ENCODE measurements at places on chromosomes 3 and 15. TPM values are rescaled to one million over a fixed set of nuclear protein-coding genes. Genes with fewer than 3 reads are reported as not detected.

PARP3 gene
- total RNA-seq = 7.7 TPM

ZNF621 gene
- total RNA-seq = 10.9 TPM

CLDN11 gene
- 7.5 TPM for total RNA-seq

WDR93 gene
- total RNA-seq = not detected

CSTA gene
- 324 TPM for total RNA-seq

PPP1R14D gene
- not detected for total RNA-seq

STAB1 gene
- 0.24 TPM for total RNA-seq

LDHAL6B gene
- total RNA-seq = not detected

SLC28A2 gene
- not detected for total RNA-seq

ADAMTS17 gene
- total RNA-seq = 1.7 TPM

PLSCR5 gene
- total RNA-seq = not detected

RYR3 gene
- 0.21 TPM for total RNA-seq

FSD2 gene
- total RNA-seq = not detected

TMCO5A gene
- not detected for total RNA-seq

TTLL13 gene
- total RNA-seq = not detected

MUC20 gene
- 1.7 TPM for total RNA-seq

SH3GL3 gene
- total RNA-seq = 2.1 TPM

ACSBG1 gene
- not detected for total RNA-seq

ANKUB1 gene
- total RNA-seq = 1.3 TPM

TMEM87A gene
- 170 TPM for total RNA-seq

NLGN1 gene
- 0.21 TPM for total RNA-seq

XYLB gene
- 2.1 TPM for total RNA-seq

ADAMTS9 gene
- 56.4 TPM for total RNA-seq

IGSF10 gene
- under 0.01 TPM for total RNA-seq

NEO1 gene
- total RNA-seq = 13.5 TPM

PRR20G gene
- total RNA-seq = not detected

CASR gene
- total RNA-seq = not detected

SLC22A13 gene
- total RNA-seq = 0.24 TPM

LRRN1 gene
- 0.72 TPM for total RNA-seq

LRTM1 gene
- not detected for total RNA-seq

GRAMD1C gene
- total RNA-seq = 1.3 TPM

ITIH1 gene
- total RNA-seq = not detected

ARL6IP5 gene
- total RNA-seq = 89.3 TPM

TMEM207 gene
- total RNA-seq = not detected

PLA2G4F gene
- 3.9 TPM for total RNA-seq

LMAN1L gene
- not detected for total RNA-seq

ZMYND10 gene
- total RNA-seq = 0.24 TPM

RASL12 gene
- not detected for total RNA-seq
